ENCODE measurements at places on chromosomes 11 and 22.

DNA sequence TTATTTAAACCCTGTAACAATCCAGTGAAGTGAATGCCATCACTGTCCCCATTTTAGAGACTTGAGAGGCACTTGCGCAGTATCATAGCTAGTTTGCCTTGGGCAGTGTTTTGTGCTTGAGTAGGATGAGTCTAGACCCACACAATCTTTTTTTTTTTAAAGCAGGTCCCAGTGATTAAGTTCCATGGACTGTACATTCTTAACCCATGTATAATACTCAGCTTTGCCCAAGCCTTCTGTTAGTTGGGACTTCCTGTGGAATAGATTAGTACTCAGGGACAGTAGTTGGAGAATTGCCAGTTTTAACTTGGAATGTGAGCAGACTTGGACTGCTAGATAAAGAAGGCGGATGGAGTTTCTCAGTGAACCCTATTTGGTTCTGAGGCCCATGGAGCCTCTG is 108.6 kb upstream of the RASSF10 start:
- DNase-seq = no peak

DNA sequence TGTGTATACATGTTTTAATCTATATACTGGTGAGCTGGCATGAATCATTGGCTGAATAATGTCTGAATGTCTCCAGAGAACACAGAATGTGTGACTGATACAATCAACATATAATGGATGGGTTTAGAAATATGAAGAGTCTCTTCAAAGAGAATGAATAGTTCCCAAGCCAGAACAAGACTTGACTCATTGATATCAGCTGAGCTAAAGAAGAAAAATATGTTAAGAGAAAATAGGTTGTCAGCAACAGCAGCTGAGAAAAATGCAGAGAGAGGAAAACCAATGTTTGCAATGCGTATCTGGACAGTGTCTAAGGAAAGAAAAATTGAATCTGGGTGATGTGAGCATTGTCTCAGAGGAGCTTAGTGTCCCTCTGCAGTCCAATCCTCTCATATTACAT is 1281.8 kb upstream of the TENM4 start:
- DNase-seq = no peak

DNA sequence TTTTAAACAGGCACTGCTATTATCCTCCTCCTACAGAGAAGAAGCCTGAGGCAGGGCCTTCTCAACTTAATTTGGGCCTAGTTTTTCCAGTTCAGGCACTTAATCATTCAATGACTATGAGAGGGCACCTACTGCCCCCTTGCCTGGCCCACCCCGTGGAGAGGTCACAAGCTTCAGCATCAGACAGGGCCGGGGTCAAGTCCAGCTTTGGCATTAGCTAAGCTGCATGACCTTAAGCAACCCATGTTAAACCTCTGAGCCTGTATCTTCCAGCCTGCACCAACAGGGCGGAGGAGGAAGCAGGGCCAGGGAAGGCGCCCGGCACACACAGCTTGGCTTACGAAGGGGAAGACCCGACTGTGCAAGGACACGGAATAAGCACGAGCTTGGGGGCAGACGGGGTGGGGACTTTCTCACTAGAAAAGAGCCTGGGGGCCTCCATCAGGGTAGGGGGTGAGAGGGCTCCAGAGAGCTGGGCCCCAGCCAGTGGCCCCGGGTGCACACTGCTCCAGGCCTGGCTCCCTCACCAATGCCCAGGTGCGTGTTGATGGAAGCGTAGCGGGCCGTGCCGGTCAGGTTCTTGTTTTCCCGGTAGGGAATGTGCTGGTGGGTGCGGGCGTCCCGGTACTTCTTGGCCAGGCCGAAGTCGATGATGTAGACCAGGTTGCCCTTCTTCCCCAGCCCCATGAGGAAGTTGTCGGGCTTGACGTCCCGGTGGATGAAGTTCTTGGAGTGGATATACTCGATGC is 16.9 kb downstream of the CSNK1E start:
- DNase-seq = no peak

DNA sequence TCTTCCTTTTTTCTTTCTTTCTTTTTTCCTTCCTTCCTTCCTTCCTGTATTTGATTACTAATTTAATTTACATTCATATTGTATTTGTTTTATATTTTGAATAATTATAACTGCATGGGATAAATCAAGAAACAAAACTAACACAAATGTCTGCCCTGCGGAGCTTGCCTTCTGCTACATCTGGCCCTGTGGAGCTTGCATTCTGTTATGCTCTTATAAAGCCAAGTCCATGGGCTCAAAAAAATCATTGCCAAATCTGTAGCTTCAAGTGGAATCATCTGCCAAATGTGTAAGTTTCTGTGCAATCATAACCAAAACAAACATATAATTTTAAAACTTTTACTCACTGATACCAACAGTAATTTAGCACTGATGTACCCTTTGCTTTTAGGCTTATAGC is 8.0 kb upstream of the OR52J3 start:
- no peak for DNase-seq

DNA sequence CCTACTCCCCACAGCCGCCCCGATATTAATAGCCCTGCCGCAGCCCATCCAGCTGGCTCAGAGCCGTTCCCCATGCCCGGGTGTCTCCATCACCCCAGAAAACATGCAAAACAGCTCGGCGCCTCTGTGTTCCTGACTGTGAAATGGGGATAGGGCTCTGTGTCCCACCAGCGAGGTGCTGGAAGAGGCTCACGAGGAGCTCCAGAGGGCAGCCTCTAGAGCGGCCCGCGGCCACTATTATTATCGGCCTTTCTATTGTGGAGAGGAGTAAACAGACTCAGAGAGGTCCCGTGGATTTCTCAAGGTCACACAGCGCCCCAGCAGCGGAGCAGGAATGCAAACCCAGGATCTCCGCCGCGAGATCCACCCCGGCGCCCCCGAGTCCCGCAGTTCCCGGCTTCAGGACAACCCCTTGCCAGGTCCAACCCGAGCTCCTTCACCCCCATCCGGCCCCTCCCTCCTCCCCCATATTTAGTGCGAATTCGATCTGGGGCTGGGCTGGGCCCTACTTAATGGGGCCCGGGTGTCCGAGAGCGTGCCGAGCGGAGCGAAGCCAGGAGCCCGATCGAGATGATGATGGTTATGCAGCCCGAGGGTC is at the start of gene ACTN3:
TSS of gene ACTN3 (plus strand) at position 536 of the 598 bp plus-strand sequence. CDS start at position 571, 35 bp downstream.
- DNase-seq = no peak

DNA sequence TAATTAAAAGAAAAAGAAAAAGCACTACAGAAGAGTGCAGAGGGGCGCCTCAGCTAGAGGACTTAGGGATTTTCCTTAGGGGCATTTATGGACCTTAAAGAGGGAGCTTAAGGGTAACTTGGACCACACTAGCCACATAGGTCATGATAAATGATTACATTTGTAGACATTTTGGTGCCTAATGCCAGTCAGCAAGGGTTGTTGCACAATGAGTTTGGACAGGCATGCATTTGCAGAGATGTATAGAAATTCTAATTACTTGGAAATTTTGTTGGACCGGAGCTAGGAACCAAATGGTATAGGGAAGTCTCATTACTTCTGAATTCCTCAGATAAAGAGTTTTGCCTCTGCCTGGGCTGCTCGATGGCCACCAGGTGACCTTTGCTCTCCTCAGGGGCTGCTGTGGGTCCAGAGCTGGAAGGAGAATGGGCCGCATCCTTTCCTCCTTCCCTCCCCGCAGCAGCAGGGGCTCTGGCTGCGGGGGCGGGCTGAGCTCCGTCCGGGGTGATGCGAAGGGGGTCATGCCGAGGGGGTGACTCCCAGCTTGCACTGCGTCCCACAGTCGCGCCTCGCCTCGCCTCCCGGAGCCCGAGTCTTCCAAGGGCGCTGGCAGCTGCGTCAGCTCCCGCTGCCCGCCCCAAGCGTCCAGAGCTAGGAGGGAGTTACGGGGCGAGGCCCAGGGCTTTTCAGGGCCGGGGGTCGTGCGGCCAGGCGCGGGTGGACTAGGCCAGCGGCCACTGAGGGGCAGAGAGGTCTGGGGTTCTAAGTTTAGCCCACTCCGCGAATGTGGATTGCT is 20.3 kb upstream of the MALAT1 start:
- no peak for DNase-seq

- no peak for DNase-seq
These were observed 29.2 kb downstream of the GUCY1A2 start for GRCh38 chr11:106989078-106989455.

DNA sequence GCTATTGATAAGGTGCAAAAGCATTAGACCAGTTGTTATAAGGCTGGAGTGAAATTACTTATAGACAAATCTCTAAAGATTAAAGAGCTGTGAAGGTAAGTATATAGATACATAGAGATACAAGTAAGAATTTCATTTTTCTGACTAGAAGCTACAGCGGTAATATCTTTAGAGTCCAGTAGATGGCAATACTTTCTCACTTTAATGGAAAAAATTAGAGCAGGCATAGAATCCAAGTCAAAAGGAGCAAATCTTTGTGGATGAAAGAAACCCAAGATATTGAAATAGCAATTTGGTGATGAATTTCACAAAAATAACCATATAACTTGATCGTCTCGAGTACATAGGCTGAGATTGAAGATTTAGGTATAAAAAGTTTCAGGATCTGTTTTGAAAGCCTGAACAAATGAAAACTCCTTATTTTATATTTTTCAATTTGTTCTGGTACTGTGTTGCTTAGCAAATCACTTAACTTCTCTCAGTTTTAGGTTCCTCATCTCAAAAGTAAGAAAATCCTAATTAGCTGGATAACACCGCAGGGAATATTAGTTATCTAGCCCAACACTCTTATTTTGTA is 81.9 kb downstream of the UVRAG start:
- DNase-seq = no peak

GRCh38 chr11:71551711-71552110 is 3.5 kb downstream of the KRTAP5-9 start:
- no peak for DNase-seq

DNA sequence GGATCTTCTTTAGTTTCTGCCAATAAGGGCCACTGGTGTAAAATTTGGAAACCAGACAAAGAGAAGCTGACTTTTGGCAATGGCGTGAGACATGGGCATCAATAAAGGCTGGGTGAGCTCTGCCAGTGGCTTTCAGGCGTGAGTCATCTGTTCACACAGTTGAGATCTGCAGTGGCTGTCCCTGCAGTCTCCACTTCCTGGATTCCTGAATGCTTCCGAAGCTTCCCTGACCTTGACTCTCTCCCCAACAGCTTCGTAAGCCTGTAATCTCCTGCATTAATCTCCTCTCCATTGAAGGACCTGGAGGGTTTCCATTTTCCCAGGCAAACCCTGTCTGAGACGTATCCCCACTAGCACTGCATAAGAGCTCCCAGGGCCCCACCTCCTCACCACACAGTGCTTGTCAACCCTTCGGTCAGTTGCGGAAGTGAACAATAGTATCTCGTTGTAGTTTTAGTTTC is 574.7 kb downstream of the TBC1D22A start:
- DNase-seq = no peak

- DNase-seq = no peak
These were observed 19.4 kb downstream of the RPS6KA4 start for GRCh38 chr11:64378335-64378880.
